ENCODE measurements at places on chromosomes 4 and X. TPM values are rescaled to one million over a fixed set of nuclear protein-coding genes. Genes with fewer than 3 reads are reported as not detected.

The PHKA1 gene
- total RNA-seq: 1.9 TPM

The SPATA18 gene
- total RNA-seq: 31.8 TPM

The ERAS gene
- not detected for total RNA-seq

The MAGIX gene
- total RNA-seq: 13.2 TPM

The FABP2 gene
- total RNA-seq: not detected

The SSX2 gene
- not detected for total RNA-seq

The RAB41 gene
- total RNA-seq: not detected

The TMEM35A gene
- total RNA-seq: 0.17 TPM

The SPATA4 gene
- not detected for total RNA-seq

DNA sequence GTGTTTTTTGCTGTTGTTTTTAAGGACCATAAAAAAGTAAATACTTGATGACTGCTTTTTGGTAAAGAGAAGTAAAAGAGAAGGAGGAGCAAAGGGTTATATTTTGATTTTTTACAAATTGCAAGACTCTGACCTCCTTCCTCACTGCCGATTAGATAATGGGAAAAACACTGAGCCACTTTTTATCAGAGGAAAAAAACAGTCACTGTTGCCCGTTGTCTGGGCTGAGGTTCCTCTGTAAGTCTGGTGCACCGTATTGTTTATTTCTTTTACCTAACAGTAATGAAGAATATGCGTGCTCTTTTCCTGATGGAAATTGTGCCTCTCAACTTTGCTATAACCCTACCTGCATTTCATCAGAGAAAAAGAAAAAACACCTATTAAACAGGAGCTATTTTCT, 178.7 kb upstream of the EMCN start:
- DNase-seq: no peak

- DNase-seq: no peak
Observed at GRCh38 chr4:3871181-3871852, 105.1 kb downstream of the ADRA2C start.

DNA sequence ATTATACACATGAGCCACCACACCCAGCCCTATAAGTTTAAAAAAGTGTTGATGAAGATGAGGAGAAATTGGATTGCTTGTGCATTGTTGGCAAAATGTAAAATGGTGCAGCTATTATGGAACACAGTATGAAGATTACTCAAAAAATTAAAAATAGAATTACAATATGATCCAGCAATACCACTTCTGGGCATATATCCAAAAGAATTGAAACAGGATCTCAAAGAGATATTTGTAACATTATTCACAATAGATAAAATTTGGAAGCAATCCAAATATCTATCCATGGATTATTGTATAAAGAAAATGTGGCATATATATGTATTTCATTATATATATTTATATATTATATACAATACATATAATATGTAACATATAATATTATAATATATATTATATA, 515.6 kb upstream of the GNPDA2 start:
- no peak for DNase-seq

- no peak for DNase-seq
Observed at GRCh38 chr4:3444351-3445110, 2.8 kb downstream of the HGFAC start.

- DNase-seq: no peak
Observed at GRCh38 chr4:4271912-4272311, 18.0 kb downstream of the LYAR start.

- no peak for DNase-seq
Observed at GRCh38 chrX:44173219-44173618, 170.3 kb downstream of the EFHC2 start.

DNA sequence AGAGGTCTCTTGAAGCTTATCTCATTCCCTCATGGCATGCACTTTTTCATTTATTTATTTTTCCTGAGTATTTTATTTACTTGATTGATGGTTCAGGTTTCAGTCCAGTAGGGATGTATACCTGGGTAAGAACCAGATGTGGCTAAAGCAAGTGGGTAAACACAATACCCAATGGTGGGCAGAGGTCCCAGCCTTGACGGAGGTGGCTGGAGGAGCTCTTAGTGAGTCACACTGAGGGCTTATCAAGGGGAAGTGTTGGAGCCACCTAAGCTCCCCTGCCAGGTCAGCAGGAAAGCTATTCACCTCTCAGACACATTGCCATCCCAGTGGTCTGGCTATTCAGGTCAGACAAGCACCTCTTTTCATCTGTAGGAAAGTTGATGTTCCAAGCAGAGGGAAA, 236.2 kb upstream of the MAGEB16 start:
- DNase-seq: no peak

GRCh38 chr4:150679765-150680343, 97.9 kb downstream of the MAB21L2 start:
- DNase-seq: no peak

GRCh38 chr4:48109413-48110263, 24.4 kb downstream of the TXK start:
- DNase-seq: no peak

DNA sequence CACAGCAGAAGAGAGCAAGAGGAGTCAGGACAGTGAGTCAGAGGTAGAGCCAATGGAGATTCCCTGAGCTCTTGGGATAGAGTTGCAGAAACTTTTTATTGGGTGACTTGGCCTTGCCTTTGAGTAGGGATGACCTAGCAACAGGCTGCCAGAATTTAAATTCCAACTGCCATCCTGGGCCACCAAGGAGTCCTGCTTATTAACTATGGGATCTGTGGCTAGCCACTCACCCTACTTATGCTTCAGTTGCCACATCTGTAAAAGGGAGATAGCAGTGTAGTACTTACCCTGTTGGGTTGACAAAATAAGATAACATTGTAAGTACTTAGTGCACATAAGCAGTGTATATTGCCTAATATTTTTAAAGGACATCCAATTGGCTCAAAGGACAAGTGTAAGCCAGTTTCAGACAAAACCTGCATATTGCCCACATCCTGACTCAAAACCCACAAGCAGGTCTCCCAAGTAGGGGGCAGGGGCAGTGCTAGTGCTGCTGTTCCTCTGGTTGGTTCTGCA, 43.5 kb upstream of the TMEM164 start:
- no peak for DNase-seq

DNA sequence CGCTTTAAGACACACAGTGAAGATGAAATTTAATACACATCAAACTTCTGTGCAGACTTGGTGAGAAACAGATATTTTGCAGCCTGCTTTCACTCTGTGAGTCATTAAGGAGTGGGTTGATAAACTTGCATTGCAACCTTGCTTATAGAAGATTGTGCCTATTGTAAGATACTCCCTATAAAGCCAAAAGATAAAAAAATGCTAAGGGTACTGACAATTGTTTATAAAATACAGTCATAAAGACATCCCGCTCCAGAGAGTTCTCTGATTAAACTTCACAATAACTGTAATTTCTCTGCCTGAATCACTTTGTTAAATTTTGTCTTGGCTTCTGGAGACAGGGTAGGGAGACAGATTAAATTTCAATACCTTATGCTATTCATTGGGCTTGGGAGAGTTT, 49.1 kb downstream of the GALNT7 start:
- no peak for DNase-seq

DNA sequence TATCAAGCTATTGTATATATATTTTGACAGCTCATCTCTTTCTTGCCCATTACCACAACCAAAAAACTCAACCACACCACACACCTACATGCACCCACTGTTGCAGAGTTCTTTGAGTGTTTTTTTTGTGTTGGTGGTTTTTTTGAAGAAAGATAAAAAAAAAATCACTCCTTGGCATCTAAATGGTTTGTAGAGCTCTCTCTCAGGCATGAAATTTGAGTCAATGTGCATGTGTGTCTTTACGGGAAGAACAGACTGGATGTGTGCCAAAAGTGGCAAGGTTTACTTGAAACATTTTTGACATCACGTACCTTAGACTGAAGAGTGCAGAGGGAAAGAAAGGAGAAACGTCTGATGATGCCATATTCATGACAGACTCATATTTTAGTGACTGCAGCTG, 154.2 kb downstream of the FHIP1A start:
- DNase-seq: no peak

DNA sequence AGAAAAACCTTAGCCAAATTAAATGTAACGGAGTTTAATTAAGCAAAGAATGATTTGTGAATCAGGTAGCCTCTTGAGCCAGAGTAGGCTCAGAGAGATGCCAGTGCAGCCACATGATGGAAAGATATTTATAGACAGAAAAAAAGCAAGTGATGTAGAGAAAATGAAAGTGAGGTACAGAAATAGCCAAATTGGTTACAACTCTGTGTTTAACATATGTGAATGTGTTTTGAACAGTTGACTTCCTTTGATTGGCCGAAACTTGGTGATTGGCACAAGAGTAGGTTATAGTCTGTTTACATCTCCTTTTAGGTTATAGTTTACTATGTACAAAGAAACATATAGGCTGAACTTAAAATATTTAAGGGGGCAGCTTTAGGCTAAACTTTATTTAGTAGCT, 459.9 kb upstream of the BOD1L1 start:
- no peak for DNase-seq

GRCh38 chr4:163565226-163566135, 71.0 kb downstream of the TMA16 start:
- no peak for DNase-seq

- DNase-seq: no peak
Observed at GRCh38 chr4:152462695-152463094, 73.2 kb downstream of the FBXW7 start.

DNA sequence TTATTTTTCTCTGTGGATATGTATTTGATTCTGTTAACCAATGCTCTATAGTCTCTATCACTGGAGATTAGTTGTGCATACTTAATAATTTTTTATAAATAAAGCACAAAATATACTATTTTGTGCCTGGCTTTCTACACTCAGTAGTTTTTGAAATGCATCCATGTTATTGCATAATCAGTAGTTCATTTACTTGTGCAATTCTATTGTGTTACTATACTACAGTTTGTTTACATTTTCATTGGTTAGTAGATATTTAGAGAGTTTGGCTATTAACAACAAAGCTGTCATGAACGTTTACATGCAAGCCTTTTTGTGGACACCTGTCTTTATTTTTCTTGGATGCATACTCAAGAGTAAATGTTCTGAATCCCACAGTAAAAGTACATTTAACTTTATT, 265.0 kb upstream of the FAT4 start:
- DNase-seq: no peak

- DNase-seq: no peak
Observed at GRCh38 chr4:187618701-187619281, 376.8 kb upstream of the ZFP42 start.

DNA sequence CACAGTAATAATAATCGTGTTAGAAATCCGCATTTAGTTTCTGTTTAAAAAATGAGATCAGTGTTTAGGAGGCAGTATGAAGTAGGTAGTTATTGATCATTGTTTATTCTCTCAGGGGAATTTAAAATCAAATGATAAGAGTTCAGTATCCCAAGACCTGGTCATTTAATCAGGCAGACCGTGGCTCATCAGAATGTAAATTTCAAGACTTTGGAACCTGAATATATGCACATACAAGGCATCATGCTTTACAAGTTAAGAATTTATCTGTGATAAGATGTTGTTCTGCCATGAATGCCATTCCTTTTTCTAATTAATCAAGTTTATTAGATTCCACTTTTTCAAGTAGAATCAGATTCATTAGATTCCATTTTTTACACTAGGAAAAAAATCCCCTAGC, 133.5 kb upstream of the MAOA start:
- no peak for DNase-seq

DNA sequence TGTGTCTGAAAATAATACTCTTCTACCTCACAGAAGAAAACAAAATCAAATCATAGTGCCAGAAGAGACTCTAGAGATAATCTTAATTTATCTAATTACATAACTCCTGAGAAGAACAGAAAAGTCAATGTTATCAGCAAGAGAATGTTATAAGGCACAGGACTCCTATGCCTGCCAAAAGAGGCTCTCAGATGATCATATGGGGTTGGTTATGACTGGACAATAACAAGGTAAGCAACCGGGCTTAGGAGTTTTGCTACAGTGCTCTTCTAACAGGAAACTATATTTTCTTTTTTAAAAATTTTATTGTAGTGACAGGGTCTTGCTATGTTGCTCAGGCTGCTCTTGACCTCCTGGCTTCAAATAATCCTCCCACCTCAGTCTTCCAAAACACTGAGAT, 3.5 kb upstream of the C4orf17 start:
- DNase-seq: no peak
